T-cell (primary cell): ENCODE measurements at places on chromosomes 2 and 18. TPM values are rescaled to one million over a fixed set of nuclear protein-coding genes. Genes with fewer than 3 reads are reported as not detected.

GRCh38 chr2:138752197-138752956 is 27.8 kb downstream of the NXPH2 start:
- H3K4me1 ChIP-seq = no peaks in the 10 kb centered on the region
- no peaks in the 10 kb centered on the region for H3K36me3 ChIP-seq
- DNase-seq = no peak
- no peaks in the 10 kb centered on the region for H3K27me3 ChIP-seq

GRCh38 chr2:101002562-101003277 is 631 bp downstream of the RPL31 start:
- peak overlapping the region; percentile 87 for H3K27ac ChIP-seq
- no peaks in the 10 kb centered on the region for H3K27me3 ChIP-seq
- peak overlapping the region; percentile 98 for H3K4me3 ChIP-seq

TGFBRAP1 gene
- total RNA-seq = 22.9 TPM

DNA sequence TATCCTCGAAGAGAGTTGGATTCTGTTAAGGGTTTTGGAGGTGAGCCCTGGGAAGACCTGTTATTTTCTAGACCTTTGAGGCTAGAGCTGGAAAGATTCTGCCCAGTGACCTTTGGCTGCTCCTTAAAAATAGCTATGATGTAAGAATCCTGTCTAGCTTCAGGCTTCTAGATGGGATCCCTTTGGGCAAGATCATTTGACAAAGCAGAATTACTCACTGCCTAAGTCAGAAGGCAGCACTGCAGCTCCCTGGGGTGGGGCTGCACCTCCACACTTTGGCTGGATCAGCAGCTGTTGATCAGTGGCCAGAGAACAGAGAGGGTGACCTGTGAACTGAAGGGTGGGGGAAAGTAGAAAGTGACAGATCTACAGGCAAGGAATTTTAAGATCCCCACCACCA is 103.8 kb downstream of the ASAP2 start:
- no peak for DNase-seq
- no peaks in the 10 kb centered on the region for H3K36me3 ChIP-seq
- H3K27ac ChIP-seq = no peak overlapping the region
- no peaks in the 10 kb centered on the region for H3K4me1 ChIP-seq
- no peak overlapping the region for H3K4me3 ChIP-seq

TMEM87B gene
- total RNA-seq = 22.7 TPM

GRCh38 chr2:40433736-40434135 is 18.2 kb downstream of the SLC8A1 start:
- no peak for DNase-seq
- H3K36me3 ChIP-seq = no peaks in the 10 kb centered on the region
- no peak overlapping the region for H3K27ac ChIP-seq

D2HGDH gene
- total RNA-seq = 49.4 TPM

- H3K4me3 ChIP-seq = no peak overlapping the region
- no peak overlapping the region for H3K27ac ChIP-seq
- no peaks in the 10 kb centered on the region for H3K4me1 ChIP-seq
- H3K36me3 ChIP-seq = no peaks in the 10 kb centered on the region
Measured at GRCh38 chr2:38442643-38443541, 65.8 kb upstream of the ATL2 start.

DNA sequence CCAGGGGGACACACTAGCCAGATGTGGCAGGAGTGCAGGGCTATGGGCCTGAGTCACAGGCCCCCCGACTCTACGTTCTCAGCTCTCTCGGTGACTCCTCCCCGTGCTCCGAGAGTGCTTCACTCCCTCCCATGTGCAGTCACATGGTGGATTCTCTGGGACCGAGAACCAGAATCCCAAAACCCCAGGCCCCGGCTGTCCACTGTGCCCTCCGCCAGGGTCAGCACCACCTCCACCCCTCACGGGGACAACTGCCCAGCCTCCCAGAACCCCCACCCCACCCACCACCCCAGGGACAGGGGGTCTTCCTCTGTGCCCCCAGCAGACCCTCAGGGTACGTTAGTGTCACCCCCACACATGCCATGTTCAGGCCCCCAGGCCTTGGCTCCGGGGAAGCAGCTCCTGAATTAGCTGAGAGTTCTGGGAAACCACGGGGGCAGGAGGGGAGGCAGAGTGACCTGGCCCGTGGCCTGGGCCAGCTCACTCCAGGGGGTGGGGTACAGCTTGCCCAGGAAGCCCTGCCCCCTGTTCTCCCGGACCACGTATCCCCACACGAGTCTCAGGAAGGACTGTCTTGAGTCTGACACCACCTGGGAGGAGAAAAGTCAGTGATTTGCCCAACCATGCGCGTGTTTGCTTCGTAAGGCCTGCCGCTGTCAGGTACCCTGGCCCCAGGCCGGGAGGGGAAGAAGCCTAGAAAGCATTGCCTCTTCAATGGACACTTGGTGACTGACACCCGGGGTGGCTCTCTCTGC is 4.4 kb downstream of the RAMP1 start:
- no peaks in the 10 kb centered on the region for H3K36me3 ChIP-seq
- no peak overlapping the region for H3K27ac ChIP-seq
- H3K4me3 ChIP-seq = no peak overlapping the region
- H3K27me3 ChIP-seq = peaks cover 2% of the 10 kb centered on the region
- DNase-seq = no peak

GRCh38 chr18:43525169-43525568 is 247.9 kb upstream of the SYT4 start:
- H3K4me3 ChIP-seq = no peak overlapping the region
- H3K4me1 ChIP-seq = no peaks in the 10 kb centered on the region
- no peak for DNase-seq
- no peaks in the 10 kb centered on the region for H3K27me3 ChIP-seq

DNA sequence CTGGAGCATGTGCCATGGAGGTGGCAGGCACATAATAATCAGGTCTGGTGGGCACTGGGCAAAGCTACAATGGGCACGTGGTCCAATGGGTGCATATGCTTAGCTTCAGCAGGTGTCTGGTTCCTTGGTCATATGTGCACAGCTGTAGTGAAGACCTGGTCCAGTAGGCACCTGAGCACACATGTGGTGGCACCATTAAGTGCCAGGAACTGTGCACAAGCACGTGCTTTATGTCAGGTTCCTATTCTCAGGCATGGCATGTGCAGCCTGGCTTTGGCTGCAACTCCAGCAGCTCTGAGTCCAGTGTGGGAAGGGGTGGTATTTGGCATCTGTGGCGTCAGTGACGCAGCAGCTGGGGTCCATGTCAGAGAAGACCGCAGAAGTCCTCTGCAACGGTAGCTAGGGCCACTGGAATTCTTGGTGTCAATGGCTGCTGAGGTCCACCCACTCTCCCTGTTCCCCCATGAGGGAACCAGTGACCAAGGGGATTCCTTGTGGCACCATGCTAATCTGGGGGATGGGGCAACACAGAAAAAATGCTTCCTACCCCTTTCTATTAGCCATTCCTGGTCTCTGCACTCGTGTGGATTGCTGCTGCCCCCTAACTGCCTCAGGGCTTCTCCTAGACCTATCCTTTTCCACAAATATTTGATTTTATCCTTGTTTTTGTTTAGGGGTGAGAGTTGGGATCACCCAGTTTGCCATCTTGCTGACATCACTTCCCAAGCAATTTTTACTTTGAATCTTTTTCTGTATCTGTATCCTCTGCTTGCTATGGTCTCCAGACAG is 262.9 kb upstream of the MAP2 start:
- no peak overlapping the region for H3K27ac ChIP-seq
- H3K36me3 ChIP-seq = no peaks in the 10 kb centered on the region
- H3K4me1 ChIP-seq = no peaks in the 10 kb centered on the region
- no peaks in the 10 kb centered on the region for H3K27me3 ChIP-seq
- DNase-seq = no peak

- H3K27ac ChIP-seq = peak within 1 kb of the TSS; percentile 24
- no peaks in the 10 kb centered on the region for H3K36me3 ChIP-seq
- peaks cover 45% of the 10 kb centered on the region for H3K4me1 ChIP-seq
- peak within 1 kb of the TSS; percentile 80 for H3K4me3 ChIP-seq
- peak; percentile 20 for DNase-seq
- no peaks in the 10 kb centered on the region for H3K27me3 ChIP-seq
Measured at GRCh38 chr2:85409845-85410583, at the start of gene CAPG. TSS of gene CAPG (minus strand) at chr2:85410366. CDS start at chr2:85402145, 8,221 bp downstream.

DNA sequence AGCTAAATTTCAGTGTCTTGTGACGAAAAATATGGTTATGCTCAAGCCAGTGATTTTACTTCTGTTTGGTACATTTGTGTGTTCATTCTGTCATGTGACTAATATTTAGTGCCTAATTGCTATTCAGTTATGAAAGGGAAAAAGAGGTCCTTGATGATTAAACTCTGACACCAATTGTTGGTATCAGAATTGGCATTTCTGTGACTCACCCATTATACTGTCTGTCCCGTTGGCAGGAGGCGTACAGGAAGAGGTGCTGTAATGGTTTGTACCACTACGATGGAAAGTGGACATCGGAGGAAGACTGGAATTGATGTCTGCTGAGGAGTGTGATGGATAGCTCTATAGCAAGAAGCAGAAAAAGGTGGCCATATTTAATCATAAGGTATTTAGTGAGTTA is 310.4 kb upstream of the CCDC68 start:
- H3K36me3 ChIP-seq = no peaks in the 10 kb centered on the region
- no peak overlapping the region for H3K4me3 ChIP-seq
- no peak for DNase-seq
- H3K27me3 ChIP-seq = no peaks in the 10 kb centered on the region
- H3K4me1 ChIP-seq = no peaks in the 10 kb centered on the region
